Smooth muscle cell of the pulmonary artery (primary cell): ENCODE measurements at places on chromosomes 1 and 21. TPM values are rescaled to one million over a fixed set of nuclear protein-coding genes. Genes with fewer than 3 reads are reported as not detected.

The MCOLN3 gene
- total RNA-seq, result 0.72 and 0.73 TPM in 2 replicates

The KCNJ9 gene
- under 0.01 TPM in 1 of 2 replicates, not detected in the other for total RNA-seq

The CAP1 gene
- 430 and 513 TPM in 2 replicates for total RNA-seq

The ATP1A2 gene
- total RNA-seq, result 1.5 TPM in 2 replicates

The IL20 gene
- total RNA-seq, result not detected in 2 replicates

The CCDC27 gene
- total RNA-seq, result not detected in 2 replicates

The PPM1J gene
- total RNA-seq, result 1.0 and 1.5 TPM in 2 replicates

The IGSF21 gene
- not detected in 2 replicates for total RNA-seq

The DENND2C gene
- 2.0 and 3.0 TPM in 2 replicates for total RNA-seq

The OR2T29 gene
- total RNA-seq, result not detected in 2 replicates

The S100A5 gene
- 0.26 TPM in 1 of 2 replicates, not detected in the other for total RNA-seq

The C4BPB gene
- total RNA-seq, result not detected in 2 replicates

The C1QB gene
- total RNA-seq, result not detected in 2 replicates

The CYP4A22 gene
- not detected in 2 replicates for total RNA-seq

The SPATA21 gene
- not detected in 2 replicates for total RNA-seq

The SPATA6 gene
- 3.2 and 6.2 TPM in 2 replicates for total RNA-seq

The VSIG8 gene
- total RNA-seq, result 0.07 TPM in 1 of 2 replicates, not detected in the other

The RPS6KC1 gene
- 32.3 and 38.0 TPM in 2 replicates for total RNA-seq

The ELAVL4 gene
- total RNA-seq, result not detected in 2 replicates

The PGLYRP4 gene
- total RNA-seq, result not detected in 2 replicates

The RIPK4 gene
- total RNA-seq, result 3.3 and 15.0 TPM in 2 replicates
